ENCODE measurements at places on chromosomes 16 and 17.

- ATAC-seq = peak; percentile 84
Measured at GRCh38 chr17:73566905-73567782, 77.1 kb downstream of the SDK2 start.

DNA sequence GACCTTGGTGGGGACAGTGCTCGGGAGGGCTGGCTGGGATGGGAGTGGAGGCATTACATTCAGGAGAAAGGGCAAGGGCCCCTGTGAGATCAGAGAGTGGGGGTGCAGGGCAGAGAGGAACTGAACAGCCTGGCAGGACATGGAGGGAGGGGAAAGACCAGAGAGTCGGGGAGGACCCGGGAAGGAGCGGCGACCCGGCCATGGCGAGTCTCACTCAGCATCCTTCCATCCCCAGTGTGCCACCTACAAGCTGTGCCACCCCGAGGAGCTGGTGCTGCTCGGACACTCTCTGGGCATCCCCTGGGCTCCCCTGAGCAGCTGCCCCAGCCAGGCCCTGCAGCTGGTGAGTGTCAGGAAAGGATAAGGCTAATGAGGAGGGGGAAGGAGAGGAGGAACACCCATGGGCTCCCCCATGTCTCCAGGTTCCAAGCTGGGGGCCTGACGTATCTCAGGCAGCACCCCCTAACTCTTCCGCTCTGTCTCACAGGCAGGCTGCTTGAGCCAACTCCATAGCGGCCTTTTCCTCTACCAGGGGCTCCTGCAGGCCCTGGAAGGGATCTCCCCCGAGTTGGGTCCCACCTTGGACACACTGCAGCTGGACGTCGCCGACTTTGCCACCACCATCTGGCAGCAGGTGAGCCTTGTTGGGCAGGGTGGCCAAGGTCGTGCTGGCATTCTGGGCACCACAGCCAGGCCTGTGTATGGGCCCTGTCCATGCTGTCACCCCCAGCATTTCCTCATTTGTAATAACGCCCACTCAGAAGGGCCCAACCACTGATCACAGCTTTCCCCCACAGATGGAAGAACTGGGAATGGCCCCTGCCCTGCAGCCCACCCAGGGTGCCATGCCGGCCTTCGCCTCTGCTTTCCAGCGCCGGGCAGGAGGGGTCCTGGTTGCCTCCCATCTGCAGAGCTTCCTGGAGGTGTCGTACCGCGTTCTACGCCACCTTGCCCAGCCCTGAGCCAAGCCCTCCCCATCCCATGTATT is 1.1 kb downstream of the CSF3 start:
- ATAC-seq = no peak

DNA sequence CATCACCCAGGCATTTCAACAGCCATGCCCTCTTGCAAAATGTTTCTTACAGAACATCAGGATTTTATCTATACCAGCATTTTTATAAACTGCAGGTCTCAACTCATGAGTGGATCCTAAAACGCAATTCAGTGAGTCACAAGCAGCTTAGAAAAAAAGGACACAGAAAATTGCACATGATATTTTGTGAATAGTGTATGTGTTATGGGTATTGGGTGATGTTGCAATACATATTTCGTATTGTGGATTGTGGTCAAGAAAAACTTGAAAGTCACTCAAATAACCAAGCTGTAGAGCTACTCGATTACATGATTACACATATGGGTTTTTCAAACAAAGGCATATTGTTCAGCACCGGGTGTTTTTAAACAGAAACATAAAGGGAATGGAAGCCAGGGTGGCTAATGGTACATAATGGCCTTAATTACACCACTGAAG is 1.4 kb downstream of the WIPI1 start:
- ATAC-seq = no peak

GRCh38 chr16:6279286-6279685 is 1053.4 kb upstream of the RBFOX1 start:
- ATAC-seq = no peak

GRCh38 chr17:65627891-65628643 is 66.6 kb upstream of the AXIN2 start:
- no peak for ATAC-seq

- ATAC-seq = no peak
Measured at GRCh38 chr17:56110463-56111135, 42.7 kb upstream of the ANKFN1 start.

GRCh38 chr17:17347234-17347955 is 44.2 kb downstream of the NT5M start:
- ATAC-seq = no peak

GRCh38 chr17:57672971-57673370 is 72.1 kb downstream of the CCDC182 start:
- no peak for ATAC-seq

DNA sequence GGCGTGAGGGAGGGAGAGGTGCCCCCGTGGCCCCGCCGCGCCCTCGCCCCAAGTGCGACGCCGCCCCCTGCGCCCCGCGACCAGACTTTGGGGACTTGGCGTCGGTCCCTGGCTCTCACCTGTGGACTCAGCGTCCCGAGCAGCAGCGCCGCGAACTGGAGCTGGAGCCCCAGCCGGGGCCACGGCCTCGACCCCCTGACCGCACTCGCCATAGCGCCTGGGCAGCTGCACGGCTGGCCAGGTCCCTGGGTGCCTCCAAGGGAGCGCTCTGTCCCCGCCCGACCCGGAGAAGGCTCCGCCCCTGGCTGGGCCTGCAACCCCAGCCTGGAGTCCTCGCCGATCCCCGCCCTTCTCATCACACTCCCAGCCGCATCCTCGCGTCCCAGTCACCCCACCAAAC is at the start of gene ERN2:
Gene ERN2 (minus strand): TSS at position 247 of the 400 bp plus-strand sequence. CDS start 35 bp downstream, at position 212.
- ATAC-seq = no peak

DNA sequence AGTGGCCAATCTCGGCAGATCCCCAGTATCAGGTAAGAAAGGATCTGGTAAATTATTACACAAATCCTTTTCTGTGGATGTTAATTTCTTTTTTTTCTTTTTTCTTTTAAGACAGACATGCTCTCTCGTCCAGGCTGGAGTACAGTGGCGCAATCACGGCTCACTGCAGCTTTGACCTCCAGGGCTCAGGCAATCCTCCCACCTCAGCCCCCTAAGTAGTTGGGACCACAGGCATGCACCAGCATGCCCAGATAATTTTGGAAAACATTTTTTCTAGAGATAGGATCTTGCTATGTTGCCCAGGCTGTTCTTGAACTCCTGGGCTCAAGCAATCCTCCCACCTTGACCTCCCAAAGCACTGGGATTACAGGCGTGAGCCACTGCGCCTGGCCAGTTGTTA is 54.0 kb downstream of the GAS7 start:
- no peak for ATAC-seq

DNA sequence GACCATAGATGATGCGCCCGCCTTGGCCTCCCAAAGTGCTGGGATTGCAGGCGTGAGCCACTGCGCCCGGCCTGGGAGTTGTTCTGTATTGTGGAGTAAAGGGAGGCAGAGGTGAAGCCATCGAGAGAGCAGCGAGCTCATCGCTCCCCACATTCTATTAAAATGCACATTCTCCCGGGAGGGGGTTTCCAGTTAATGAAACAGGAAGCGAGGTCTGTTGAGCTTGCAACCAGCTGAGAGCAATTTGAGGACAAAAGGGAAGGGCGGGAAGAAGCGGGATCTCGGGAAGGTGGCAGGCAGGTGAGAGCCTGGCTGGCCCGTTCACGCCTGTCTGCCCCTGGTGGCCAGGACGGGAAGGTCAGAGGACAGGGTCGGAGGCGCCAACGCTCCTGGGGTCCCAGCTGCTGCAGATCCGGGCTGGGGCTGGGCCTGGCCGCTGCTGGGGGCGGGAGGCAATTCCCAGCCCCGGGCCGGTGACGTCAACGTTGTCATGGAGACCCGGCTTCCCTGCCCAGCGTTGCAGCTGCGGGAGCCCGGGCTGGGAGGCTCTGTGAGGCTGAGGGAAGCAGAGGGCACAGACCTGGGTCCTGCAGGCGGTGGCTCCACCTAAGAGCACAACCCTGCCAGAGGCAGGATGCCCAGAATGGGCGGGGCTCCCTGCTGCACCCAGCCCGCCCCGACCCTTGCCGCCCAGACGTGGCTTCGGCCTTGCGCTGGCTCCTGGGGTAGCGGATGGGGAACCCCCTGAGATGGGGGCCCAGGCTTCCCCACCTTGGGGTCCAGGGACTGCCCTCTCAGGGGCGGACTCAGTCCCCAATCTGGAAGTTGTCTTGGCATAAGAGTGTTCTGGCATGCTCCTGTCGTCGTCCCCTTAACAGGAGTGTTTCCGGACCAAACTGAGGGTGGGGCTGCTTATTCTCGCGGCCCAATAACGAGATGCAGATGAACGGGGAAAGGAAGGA is 48.7 kb upstream of the PLCG2 start:
- peak; percentile 88 for ATAC-seq

GRCh38 chr16:56517206-56517605 is 2.6 kb downstream of the BBS2 start:
- no peak for ATAC-seq

- no peak for ATAC-seq
Measured at GRCh38 chr17:58564971-58565370, 50.5 kb upstream of the MTMR4 start.

DNA sequence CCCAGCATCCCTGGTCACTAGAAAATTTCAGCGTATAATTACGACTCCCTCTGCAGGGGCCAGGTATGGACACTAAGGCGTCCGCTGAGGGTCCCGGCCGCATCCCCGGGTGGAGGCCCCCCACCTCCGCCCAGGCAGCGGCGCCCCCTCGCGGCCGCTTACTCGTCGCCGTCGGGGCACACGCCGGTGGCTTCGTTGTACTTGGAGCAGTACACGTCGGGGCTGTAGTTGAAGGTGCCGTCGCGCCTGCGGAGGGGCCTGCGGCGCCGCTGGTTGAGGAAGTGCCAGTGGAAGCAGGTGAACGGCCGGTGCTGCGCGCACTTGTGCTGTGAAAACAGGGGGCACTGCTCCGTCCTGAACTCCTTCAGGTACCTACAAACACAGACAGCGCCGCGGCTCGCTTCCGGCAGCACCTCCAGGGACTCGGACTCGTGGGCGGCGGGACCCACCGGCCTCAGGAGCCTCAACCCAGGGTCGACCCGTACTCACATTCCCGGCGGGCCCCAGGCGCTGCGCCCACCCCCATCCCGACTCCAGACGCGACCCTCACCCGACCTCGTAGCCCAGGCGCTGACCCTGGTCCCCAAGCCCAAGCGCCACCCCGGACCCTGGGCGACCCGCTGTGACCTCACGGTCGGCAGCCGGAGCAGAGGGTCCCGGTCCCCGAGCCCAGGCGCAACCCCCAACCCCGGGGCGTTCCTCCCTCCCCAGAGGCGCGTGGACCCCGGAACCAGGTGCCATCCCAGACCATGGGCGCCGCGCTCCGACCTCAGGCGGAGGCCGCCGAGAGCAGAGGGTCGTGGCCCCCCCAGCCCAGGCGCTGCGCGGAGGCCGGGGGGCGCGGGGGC is 596 bp downstream of the UNKL start:
- peak; percentile 75 for ATAC-seq

DNA sequence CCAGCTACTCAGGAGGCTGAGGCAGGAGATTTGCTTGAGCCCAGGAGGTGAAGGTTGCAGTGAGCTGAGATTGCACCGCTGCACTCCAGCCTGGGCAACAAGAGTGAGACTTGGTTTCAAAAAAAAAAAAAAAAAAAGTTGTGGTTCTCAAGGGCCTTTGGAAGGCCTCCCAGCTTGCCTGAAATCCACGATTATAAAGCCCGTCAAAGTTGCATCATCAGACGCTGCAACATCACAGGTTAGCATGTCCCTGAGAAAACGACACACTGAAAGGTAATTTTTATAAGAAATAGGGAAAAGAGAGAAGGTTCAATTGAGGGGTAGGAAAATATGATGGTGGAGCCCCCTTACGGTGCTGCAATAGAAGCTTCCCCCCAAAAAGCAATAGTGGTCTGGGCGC is 4.6 kb upstream of the LYZL6 start:
- no peak for ATAC-seq

DNA sequence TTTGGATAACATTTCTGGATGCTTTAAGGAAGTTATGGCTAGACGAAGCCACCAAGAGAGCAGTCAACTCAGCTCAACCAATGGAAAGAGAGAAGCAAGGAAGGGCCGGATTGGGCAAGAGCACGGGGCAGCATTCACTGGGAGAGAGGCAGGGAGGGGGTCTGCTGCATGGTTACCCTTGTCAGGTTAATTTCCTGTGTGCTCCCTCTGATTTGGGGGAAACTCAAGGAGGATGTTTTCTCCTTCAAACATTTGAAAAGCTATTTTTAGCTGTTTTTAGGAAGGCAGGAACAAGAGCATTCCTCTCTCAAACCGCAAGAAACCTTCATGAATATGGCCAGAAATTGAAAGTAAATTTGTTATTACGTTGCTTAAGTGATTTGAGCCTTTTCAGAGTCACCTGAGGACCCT is 118.5 kb upstream of the ZFHX3 start:
- no peak for ATAC-seq

DNA sequence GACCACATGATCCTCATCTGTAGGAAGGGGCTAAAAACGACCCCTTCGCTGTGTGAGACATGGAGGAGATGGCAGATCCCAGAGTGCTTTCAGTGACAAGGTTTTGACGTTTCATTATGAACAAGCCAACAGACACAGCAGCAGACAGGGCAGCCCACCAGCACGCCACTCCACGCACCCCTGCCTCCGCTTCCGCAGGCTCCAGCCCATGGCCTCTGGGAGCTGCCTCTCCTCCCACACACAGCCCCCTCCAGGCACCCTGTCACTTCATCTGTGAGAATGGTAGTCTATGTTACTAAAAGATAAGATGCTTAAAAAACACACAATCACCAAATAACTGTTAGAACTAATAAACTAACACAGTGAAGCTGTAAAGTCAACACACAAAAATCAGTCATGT is 12.3 kb upstream of the ADCY7 start:
- ATAC-seq = no peak

DNA sequence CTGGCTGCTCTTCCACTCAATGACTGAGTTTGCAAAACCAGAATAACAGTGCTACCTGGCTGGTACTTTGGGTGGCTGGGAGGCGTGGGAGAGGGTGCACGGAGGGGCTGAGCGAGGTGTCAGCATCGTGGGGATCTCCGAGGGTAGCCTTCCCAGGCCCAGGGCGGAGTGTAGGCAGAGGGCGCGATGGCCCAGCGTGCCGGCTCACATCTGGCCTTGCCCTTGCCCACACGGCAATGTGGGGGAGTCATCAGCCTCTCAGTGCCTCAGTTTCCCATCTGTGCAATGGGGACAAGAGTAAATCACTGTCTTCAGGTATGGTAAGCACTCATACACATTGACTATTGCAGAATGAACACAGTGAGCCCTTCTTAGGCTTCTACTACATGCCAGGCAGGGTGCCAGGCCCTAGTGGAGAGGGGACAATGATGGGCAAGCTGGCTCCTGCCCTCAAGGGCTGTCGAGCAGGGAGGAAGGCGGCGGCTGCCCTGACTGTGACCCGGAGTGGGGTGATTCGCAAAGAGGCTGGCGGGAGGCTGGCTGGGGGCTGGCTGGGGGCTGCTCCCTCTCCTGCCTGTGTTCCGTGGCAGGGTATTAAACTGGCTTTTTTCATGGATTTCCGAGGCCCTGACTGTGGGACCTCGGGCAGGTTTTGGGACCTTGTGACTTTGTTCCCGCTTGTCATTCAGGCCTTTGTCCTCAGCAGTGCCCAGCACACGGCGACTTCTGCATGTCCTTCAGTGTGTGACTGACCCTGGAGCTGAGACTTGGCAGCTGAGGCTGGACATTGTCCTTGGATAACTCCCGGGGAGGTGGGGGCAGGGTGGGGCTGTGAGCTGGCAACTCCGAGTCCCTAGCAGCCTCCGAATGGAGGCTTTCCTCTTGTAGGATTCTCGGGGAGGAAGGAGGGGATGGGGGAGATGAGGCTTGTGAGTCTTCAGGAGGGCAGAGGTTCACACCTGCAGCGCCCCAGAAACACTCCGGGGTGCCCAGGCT is 243.1 kb downstream of the SEC14L1 start:
- no peak for ATAC-seq

GRCh38 chr16:89890886-89891657 is 17.7 kb downstream of the TCF25 start:
- ATAC-seq = no peak

- ATAC-seq = no peak
Measured at GRCh38 chr17:2283302-2283701, 20.3 kb downstream of the SMG6 start.

Measured in activated T-helper 17 cell treated with anti-CD3 and anti-CD28 coated beads, Interleukin-2, amount 50 U/mL, for 72 hours (primary cell).